Dermis blood vessel endothelial cell (primary cell): ENCODE measurements at places on chromosomes 11 and 22. TPM values are rescaled to one million over a fixed set of nuclear protein-coding genes. Genes with fewer than 3 reads are reported as not detected.

- DNase-seq: no peak
These were observed 645 bp downstream of the CDC42BPG start for GRCh38 chr11:64843686-64844329.

- DNase-seq: peak; percentile 70
These were observed 37.2 kb downstream of the CKAP5 start for GRCh38 chr11:46808799-46809431.

DNA sequence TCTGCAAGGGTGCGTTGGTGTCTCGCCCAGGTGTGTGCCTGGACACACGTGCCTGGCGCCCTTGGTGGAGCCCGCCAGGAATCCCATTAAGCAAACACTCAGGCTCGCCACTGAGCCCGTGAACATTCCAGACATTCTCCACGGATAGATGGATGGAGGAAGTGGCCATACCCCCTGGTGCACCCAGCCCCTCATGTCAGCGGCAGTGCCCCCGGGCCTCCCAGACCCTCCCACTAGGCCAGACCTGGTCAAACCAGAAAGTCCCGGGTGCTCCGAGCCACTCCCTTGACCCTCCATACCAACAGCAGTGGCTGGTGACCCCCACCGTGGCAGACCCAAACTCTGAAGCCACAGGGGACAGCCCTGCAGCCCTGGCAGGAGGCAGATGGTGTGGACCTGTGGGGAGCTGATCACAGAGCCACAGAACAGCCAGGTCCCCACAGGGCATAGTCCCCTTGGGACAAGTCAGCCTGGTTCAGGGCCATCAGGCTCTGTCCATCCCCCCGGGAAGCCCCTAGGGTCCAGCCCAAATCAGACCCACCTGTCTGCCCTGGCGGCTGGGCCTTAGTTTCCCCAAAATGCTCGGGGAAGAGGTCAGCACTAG is 1.9 kb downstream of the EPS8L2 start:
- DNase-seq: no peak

DNA sequence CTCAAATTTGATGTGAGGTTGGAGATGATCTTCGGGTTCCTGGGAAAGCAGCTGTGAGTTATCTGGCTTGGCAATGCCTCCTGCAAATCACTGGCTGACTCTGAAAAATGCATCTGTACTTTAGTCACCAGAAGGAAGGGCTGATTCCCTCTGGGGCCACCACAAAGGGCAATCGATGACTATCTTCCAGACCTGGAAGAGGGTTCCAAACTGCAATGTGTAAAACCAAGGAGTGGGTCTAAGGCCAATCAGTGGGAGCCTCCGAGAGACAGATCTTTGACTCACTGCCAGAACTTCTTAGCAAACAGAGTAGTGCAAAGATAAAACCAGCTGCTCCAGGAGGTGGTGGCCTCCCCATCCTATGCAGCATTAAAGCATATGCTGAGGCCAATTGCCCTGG is 29.1 kb upstream of the PAK1 start:
- no peak for DNase-seq

- DNase-seq: peak; percentile 84
These were observed 108.3 kb upstream of the PARVA start for GRCh38 chr11:12269104-12269441.

- no peak for DNase-seq
These were observed 16.6 kb upstream of the TTLL12 start for GRCh38 chr22:43203471-43203981.

- no peak for DNase-seq
These were observed 45.9 kb upstream of the CTSC start for GRCh38 chr11:88383447-88383846.

- DNase-seq: no peak
These were observed 1652.8 kb downstream of the LRRC4C start for GRCh38 chr11:39806652-39807051.

GRCh38 chr11:18731441-18731840 is 5.5 kb upstream of the IGSF22 start:
- DNase-seq: no peak

DNA sequence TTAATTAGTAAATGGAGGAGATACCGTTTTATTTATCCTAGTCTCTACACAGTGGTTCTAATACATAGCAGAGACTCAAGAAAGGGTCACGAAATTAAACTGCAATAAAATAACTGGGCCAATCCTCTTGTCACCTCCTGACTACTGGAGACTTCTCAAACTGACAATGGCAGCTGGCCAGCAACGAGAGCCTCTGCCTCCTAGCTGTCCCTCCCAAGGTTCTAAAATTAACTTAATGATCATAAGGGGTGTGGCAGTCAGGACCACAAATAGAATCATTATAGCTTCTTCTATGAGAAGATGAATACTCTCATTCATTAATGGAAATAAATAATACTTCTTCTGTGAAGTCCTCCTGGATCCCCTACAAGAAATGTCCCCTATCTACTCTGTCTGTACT is 63.8 kb upstream of the APOA1 start:
- DNase-seq: no peak

- no peak for DNase-seq
These were observed 821.3 kb upstream of the API5 start for GRCh38 chr11:42490506-42490905.

GRCh38 chr11:3055891-3056290 is 1.3 kb downstream of the CARS1 start:
- DNase-seq: no peak

Gene OR6A2
- 0.05 and 0.17 TPM in 2 replicates for total RNA-seq
